ENCODE measurements at places on chromosomes 13 and 19.
A peak's percentile ranks its signal among the peaks of the same experiment; 100 is the strongest.

DNA sequence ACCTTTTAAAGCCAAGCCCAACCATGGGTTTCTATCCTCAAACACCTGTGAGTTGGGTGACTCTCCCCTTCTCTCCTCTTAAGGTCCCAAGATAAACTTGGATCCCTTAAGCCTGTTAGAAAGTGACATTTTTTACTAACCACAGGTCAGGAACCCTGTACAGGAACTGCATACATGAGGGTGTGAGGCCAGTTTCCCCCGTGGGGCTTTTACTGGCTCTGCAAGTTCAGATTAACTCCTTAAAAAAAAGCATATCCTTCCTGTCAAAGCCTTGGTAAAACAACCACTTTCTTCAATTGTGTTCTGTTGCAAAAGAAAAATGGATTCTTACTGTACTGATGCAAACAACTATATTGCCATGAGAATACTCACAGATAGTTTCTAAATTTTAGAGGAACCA is 2638.7 kb upstream of the PCDH20 start:
- no peak for DNase-seq

DNA sequence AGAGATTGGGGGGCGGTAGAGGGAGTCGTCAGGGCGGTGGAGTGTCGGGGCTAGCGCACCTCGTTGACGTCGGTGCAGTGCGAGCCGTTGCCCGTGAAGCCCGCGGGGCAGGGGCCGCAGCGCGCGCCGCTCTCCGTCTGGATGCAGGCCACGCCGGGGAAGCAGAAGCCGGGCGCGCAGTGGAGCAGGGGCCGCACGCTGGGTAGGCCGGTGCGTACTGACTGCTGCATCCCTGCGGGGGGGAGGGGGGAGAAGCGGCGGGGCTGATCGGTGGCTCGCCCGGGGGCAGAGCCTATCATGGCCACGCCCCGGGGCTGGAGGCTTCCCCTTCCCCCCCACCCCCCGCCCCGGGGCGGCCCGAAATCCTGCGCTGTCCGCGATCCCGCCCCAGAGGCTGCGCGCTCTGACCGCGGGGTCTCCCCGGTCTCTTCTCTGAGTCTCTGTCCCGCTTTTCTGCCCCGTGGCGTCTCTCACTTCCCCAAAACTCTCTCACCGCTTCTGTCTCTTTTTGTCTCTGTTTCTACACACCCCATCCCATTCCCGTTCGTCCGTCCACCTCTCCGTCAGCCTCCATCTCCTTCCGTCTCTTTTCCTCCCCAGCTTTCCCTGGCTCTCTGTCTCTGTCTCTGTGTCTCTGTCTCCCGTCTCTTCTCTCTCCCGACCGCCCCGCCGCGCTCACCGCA is 1.1 kb downstream of the COMP start:
- no peak for DNase-seq

- DNase-seq, result no peak
Observed at GRCh38 chr13:30676672-30677071, 58.7 kb upstream of the ALOX5AP start.

DNA sequence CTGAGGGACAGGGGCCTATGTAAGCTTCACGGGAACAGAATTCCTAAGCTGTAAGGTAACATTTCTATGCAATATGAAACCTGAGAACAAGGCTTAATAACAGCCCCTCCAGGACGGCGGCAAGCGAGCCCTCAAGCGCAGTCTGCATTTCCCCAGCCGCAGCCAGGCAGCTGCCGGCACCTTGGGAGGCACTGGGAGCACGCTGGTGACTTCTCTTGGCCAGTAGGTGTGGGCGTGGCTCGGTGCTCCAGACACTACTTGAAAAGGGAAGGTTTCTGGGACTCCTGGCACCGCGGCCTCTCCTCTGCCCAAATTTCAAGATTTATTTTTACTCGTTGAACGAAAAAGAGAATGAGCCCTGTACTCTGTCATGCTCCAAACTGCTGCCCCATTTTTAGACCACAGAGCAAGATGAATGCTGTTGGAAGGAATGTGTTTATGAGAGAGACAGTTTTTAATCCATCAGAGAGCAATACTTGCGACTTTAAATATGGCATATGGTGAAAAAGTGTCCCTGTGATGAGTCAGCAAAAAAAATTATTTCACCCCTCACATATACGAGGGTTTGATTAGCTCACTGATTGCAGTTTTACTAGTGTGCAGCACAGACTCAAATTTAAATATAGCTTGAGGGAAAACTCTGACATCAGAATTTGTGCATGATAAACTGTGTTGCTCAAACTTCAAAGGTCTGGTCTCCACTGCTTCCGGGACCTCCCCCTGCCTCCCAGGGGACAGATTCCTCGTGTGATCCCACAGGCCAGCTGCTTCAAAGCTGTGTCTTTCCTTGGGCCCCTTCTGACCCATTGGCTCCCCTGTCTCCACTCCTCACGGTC is 81.2 kb downstream of the COL4A2 start:
- DNase-seq, result no peak

DNA sequence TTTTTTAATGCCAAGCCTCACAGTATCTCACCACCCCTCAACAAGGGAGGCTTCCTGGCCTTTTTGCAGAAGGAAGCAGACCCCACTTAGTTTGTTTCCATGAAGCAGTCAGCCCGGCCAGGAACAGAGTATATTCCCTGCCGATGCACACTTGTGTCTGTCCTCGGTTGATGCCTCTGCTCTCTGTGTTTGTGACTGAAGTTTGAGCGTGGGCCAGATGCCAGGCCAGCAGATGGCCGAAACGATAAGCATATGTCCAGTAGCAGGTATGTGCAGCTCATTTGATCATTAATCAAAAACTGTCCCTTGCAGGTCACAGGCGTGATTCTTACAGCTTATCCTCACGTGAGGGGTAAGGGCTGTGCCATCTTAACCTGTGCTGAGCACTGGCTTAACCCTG is 144.0 kb downstream of the IRS2 start:
- DNase-seq, result no peak

- no peak for DNase-seq
Observed at GRCh38 chr19:15995536-15995935, 46.7 kb downstream of the OR10H4 start.

DNA sequence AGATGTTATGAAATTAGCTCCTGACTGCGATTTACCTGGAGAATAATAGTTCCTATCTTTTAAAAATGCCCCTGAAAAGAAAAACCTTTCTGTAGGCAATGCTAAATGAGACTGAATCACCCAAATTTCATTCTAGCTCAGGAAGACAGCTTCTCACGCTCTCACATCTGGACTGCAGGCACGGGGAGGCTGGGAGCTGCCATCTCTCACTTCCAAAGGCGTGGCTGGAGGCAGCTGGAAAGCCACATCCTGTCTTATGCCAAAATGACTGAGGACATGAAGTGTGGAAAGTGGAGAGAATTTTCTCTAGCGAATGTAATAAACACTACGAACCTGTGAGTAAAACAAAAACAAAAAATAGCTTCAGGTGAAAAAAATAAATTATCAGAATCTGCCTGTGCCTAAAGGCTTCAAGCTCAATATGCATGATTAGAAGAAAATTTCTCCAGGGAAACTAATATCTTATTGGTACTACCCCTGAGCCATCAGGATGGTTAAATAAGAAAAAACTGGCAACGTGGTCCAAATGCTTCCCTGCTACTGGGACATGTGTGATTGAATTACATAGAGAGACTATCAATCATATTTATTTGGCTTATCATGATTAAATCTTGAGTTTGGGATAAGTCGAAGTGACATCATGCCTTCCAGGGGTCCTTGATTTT is 58.1 kb upstream of the UBL3 start:
- no peak for DNase-seq

DNA sequence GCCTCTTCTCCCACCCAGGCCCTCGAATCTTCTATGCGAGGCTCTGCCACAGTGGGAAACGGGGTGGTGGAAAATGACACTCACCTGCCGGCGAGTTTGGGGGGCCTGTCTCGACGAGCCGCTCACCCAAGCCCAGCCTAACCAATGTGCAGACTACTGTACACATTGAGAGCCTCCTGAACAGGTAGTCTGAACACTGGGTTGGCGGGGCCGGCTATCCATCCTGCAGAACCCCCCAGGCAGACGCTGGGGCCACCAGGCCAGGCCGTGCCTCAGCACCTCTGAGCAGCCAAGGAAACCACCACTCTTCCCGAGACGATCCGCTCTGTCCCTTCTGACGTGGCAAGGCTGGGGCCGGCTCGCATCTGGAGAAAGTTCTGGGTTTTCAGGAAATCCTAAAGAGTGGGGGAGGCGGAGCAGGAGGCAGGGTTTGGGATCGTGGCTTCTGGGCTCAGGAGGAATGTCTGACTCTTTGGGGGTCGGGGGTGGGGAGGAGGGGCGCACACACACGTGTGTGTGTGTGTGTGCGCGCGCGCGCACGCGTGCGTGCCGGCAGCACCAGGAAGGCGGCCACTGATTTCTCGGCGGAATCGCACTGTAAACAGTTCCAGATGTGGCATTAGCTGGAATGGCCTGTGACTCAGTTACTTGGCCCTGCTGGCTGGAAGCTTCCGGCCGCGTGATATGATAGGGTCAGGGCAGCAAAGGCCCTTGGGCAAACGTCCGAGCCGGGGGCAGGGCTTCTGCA is 18.5 kb downstream of the TMED1 start:
- no peak for DNase-seq

DNA sequence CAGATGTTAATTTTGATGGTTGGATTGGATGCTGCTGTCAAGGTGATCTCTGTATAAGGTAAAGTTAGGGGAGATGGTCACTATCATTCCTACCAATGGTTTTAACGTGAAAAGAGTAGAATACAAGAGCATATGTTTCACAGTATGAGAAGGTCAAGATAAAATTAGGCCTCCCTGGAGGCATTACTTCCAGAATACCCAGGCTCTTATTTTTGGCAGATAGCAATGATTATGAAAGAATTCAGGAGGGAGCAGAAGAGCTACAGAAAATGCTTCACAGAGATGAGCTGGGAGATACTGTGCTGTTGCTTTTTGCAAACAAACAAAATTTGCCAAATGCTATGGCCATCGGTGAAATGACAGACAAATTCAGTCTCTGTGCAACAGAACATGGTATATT is 547.5 kb upstream of the SPRY2 start:
- DNase-seq, result no peak

DNA sequence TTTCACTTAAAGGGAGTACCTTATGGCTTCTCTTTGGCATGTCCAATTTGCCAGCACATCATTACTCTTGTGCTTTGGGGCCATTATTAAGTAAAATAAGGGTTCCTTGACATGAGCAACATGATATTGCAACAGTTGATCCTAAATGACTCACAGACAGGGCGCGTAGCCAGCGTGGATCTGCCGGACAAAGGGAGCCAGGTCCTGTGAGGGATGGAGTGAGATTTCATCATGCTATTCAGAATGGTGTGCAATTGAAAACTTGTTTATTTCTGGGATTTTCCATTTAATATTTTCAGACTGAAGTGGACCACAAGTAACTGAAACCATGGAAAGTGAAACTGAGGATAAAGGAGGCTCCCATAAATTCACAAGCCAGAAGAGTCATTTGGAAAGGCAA is 48.6 kb upstream of the WASF3 start:
- DNase-seq, result peak; percentile 9

DNA sequence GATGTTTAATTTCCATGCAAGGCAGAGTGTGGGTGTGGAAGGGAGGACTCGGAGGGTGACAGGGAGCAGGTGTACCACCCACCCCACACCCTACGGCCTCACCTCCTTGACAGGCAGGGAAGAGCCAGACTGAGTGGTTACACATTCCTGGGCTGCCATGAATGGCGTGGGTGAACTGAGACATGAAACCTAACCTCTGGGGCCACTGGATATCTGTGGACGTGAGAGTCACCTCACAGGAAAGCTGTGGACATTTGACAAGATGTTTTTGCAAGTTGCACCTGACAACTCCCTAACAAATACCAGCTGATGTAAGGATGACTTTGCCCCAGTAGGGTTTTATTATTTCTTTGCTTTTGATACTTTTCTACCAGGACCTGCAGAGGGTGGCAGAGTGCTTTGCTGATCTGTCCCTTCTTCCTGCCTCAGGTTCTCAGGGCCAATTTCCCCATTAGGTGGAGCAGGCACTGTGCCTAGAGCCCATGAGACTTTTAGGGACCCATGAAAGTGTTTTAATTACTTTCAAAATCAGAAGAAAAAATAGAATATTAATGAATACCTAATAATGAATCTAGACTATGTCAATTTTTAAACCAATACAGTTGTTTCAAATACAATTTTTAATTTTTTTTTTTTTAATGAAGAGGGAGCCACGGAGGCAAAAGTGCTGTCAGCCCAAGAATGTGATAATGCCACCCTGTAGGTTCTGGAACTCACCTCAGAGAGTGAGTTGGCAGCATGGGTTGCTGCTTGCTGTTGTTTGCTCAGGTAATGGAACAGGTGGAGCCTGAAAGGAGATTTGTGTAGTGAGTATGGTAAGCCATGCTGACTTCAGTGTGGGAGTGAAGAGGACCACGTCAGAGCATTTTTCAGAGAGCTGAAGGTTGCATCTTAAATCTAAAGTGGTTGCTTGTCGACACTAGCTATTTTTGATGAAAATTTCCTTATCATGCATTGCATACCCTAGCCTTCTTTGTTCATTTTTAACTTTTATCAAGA is 58.0 kb upstream of the CYSLTR2 start:
- peak; percentile 61 for DNase-seq

GRCh38 chr19:31784671-31785101 is 435.4 kb upstream of the TSHZ3 start:
- no peak for DNase-seq

DNA sequence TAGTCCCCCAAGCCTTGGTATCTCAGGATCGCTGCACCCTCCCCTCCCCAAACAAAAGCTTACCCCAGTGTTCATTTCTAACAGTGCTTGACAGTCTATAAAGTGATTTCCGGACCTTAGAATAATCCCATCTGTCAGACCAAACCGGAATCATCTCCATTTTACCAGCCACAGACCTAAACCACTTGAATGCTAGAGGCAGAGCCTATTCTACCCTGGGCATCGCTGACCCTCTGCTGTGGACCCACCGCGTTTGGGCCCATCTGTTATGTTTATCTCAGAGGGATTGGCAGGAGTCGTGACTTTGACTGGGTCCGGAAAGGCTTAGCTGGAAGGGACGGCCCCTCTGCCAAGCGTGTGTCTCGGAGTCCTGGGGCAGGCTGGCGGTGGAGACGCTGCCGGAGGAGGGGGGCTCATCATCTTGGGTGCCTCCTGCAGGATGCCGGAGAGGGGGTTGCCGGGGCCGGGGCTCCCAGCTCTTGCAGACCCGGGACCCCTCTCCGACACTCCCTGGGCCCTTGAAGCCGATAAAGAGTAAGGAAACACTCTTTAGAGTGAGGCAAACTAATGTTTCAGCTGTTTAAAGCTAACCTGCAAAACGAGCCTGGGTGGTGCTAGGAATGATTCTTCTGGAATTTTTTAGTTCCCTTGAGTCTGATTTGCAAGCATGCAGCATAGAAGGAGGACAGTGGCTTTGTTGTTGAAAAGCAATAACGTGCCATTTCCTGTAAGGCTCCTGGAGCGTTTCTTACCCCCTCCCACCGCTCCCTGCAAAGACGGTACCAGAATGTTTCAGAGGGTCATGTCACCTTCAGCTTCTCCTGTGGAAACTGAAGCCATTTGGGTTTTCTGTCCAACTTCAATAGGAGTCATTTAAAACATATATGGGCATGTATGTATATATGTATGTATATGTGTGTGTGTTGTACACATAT is 1.3 kb downstream of the SLC25A42 start:
- DNase-seq, result no peak

- DNase-seq, result no peak
Observed at GRCh38 chr13:75766636-75767035, 130.5 kb downstream of the LMO7 start.

Data from LoVo (cell line).